ENCODE measurements at places on chromosomes 6 and 20.

GRCh38 chr20:3798908-3799248 lies 2.8 kb downstream of the CDC25B start:
- no peak for DNase-seq

- no peak for DNase-seq
Observed at GRCh38 chr6:118186672-118187567, 279.9 kb downstream of the SLC35F1 start.

DNA sequence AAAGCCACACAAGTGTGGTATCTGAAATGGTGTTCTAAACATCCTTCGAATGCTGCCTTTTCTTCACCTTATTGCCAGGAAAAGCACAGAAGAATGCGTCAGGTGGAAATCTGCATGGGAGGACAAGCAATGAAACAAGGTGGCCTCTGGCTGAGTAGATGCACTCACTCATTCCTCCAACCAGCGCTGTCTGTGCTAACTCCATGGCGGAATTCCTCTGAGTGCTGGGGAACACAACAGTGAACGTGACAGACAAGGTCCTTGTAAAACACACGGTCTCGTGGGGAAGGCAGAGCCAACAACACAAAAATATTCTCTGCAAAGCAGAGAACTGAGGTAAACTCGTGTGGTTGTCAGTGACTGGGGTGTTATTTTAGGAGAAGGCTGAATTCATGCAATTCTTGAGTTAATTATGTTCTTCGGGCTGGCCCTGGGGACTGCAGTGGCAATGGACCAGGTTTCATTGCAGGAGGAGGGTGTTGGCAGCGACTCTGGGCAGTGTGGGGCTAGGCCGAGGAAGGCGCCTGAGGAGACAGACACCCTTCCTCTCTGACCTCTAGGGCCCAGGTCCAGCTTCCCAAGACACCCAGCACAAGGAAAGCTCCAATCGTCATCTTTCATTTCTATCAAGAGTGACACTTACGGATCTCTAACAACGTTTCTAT lies 339.7 kb downstream of the PRKN start:
- DNase-seq: no peak

DNA sequence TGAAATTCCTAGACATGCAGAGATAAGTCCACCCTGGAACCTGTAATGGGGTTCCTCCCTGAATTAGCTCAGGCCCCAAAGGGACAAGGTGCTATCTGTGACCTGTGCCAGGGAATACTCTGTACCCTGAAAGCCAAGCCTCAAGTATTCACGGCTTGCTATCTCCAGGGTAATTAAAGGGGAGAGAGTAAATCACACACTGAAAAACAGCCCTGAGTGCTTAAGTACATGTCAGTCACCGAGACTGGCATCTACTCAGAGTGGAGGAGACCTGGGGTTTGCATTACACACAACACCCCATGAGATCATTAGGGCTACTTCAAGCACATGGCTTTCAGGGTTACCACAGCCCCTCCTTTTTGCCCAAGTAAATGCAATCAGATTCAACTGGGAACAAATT lies 188.1 kb downstream of the CD83 start:
- DNase-seq: no peak

DNA sequence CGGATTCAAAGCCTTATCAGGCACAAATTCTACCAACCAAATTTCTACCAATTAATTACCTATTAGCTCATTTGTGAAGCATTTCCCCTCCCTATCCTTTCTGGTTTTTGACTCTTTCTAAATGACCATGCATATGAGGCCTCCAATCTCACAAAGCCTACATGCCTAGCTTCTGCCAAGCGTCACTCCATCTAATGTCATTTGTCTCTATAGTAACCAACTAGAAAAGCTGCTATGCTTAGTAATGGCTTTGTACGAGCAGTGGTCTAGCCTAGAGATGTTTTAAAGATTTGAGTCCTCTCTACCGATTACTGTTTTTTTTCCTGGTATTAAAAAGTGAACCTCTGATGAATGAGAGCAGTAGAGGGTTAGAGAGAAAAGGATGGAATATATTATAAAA lies 4.8 kb upstream of the ASF1A start:
- no peak for DNase-seq

DNA sequence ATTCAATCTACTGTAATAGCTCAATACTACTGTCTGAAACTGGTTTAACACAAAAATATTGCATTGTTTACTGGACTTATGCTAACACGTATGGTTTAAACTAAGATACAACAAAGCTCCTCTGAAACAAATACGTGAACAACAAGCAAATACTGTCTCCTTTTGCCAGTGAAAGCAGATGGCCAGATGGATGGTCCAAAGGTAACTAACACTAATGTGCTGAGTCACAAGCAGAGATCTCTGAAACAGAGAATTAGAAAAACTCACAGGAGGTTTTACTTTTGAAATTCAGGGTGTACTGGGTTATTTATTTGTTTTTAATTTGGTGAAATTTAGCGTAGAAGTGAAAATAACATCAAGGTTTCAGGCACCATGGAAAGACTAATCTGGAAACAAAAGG lies 124.3 kb upstream of the SOX4 start:
- DNase-seq: no peak

GRCh38 chr6:153574231-153574630 lies 443.1 kb upstream of the RGS17 start:
- no peak for DNase-seq

- DNase-seq: no peak
Observed at GRCh38 chr6:136506124-136506799, 44.0 kb downstream of the MAP7 start.

DNA sequence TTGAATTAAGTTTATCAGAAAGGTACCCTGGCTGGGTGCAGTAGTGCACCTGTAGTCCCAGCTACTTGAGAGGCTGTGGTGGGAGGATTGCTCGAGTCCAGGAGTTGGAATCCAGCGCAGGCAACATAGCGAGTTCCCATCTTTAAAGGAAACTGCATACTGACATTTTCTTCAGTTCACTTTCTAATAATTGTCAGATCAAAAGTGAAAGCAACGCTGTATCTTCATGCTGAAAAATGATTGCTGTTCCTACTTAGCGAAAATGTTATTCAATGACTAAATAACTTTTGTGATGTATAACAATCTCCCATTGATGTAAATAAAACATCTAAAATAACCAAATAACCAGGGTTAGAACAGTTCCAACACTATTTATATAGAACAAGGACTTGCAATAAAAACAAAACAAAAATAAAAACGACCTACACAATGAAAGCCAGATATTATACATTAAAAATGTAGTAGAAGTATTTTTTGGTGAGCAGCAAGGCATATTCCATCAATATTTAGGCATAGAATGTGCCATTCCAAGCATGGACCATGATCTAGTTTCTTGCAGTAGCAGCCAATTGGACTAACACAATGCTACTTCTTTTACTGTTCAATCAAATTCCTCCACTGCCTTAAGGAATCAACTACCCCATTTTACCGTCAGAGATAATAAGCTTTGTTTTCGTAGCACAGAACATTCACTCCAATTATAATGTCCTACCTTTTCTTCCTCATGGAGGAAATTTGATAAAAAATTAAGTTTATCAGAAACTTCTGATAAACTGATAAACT lies 1.5 kb downstream of the LATS1 start:
- no peak for DNase-seq

- DNase-seq: no peak
Observed at GRCh38 chr20:20367575-20368417, at the start of gene INSM1. INSM1 (plus strand) TSS chr20:20368104; CDS start chr20:20368268, 164 bp downstream.

- DNase-seq: no peak
Observed at GRCh38 chr20:39089029-39089428, 126.9 kb downstream of the DHX35 start.

DNA sequence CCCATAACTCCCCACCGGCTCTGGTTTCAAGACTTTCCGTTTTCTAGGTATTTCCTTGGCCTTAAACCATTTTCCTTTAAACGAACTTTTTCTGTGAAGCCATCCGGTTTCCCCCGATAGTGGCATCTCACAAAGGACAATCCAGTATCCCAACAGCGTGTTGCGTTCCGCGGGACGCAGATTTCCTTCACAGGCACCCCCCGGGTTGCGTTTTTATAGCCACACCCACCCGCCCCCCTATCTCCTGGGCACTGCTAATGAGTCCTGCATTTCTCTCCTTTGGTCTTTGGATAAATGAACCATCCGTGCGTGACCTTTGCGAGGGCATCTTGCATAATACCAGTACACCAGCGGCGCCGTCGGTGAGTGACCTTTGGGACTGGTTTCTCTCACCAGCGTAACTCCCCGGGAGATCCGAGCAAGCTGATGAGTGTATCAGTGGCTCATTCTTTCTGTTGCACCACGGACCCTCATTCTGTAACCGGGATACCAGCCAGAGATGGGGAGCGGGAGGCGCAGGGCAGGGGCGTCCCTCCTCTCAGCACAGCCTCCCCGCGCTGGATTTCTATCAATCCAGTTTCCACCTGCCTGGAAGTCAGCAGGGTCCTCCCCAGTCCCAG lies 586 bp upstream of the NQO2 start:
- peak; percentile 97 for DNase-seq

All from CD14-positive monocyte (primary cell).